ENCODE measurements at places on chromosomes 2 and 18. TPM values are rescaled to one million over a fixed set of nuclear protein-coding genes. Genes with fewer than 3 reads are reported as not detected.

DNA sequence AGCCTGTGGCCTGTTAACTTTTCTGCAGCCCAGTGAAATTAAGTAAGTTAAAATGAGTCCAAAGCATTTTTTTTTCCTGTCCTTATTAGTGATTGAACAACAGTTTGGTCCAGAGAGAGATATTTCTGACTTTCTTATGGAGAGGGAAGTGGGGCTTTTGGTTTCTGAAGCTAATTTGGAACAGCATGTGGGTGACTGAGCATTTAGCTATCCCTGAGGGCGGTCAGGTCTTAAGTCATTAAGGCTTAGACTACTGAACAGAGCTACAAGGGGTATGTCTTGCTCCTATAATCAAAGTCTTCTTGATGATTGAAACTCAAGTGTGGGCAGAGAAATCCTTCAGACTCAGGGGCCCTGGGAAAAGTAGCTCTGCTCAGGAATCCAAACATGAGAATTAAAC is 14.0 kb downstream of the ARHGAP25 start:
- no peak for DNase-seq
- no peak overlapping the region for H3K27ac ChIP-seq
- no peaks in the 10 kb centered on the region for H3K27me3 ChIP-seq

REEP1 gene
- 24.2 TPM for total RNA-seq

NOSTRIN gene
- total RNA-seq = 19.1 TPM

- no peaks in the 10 kb centered on the region for H3K36me3 ChIP-seq
- no peak overlapping the region for H3K27ac ChIP-seq
- H3K4me1 ChIP-seq = no peaks in the 10 kb centered on the region
- H3K27me3 ChIP-seq = no peaks in the 10 kb centered on the region
- peak; percentile 71 for DNase-seq
- no peak overlapping the region for H3K4me3 ChIP-seq
Measured at GRCh38 chr2:102753563-102754159, 8.2 kb upstream of the TMEM182 start.

GALNT5 gene
- 16.3 TPM for total RNA-seq

PLGLB2 gene
- total RNA-seq = 13.7 TPM

DNA sequence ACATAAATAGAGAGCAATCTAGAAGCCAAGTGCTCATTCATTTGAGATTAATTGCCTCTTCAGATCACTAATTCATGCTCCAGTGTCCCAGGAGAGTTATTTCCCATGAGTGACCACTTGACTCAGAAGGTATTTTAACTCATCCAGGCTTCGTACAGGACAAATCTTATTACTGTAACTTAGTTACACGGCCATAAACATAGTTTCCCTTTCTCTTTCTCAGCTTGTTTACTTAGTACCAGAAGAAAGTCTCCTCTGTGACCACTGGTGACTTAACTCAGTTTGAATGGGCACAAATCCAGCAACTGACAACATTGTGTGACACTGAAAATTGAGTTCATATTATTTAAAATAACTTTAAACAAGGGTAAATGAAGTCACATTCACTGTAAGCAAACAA is 25.3 kb downstream of the MMADHC start:
- H3K36me3 ChIP-seq = no peaks in the 10 kb centered on the region
- no peak overlapping the region for H3K27ac ChIP-seq
- H3K27me3 ChIP-seq = no peaks in the 10 kb centered on the region
- DNase-seq = peak; percentile 34

DNA sequence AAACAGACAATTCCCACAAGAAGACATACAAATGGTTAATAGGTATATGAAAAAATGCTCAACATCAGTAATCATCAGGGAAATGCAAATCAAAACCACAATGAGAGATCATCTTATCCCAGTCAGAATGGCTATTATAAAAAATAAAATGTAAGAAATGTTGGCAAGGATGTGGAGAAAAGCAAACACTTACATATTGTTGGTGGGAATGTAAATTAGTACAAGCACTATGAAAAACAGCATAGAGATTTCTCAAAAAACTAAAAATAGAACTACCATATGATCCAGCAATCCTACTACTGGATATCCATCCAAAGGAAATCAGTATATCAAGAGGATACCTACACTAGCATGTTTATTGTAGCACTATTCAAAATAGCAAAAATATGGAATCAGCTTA is 186.6 kb downstream of the NOL4 start:
- H3K27ac ChIP-seq = no peak overlapping the region
- no peak overlapping the region for H3K4me3 ChIP-seq
- DNase-seq = no peak
- no peaks in the 10 kb centered on the region for H3K4me1 ChIP-seq
- no peaks in the 10 kb centered on the region for H3K36me3 ChIP-seq

DNA sequence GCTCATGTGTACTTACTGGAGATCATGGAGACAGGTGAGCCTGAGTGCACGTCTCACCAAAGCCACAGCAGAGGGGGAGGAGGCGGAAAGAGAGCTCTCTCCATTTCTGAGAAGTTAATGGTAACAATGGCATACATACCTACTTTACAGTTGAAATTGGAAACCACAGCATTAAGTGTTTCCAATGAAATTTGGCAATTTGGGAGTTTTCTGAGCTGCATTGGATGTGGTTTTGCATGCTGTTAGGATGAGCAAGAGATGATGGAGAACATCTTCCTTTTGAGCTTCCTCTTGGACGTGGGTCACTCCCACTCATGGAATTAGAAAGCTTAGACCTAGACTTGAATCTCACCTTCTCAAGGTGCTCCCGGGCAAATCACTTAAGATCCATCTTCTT is 25.5 kb upstream of the IL37 start:
- H3K4me1 ChIP-seq = no peaks in the 10 kb centered on the region
- no peak overlapping the region for H3K27ac ChIP-seq
- H3K27me3 ChIP-seq = no peaks in the 10 kb centered on the region
- no peak for DNase-seq
- no peaks in the 10 kb centered on the region for H3K36me3 ChIP-seq

- H3K4me3 ChIP-seq = no peak overlapping the region
- no peak overlapping the region for H3K27ac ChIP-seq
- H3K36me3 ChIP-seq = no peaks in the 10 kb centered on the region
- H3K4me1 ChIP-seq = peaks cover 5% of the 10 kb centered on the region
- DNase-seq = peak; percentile 71
Measured at GRCh38 chr2:177758591-177759371, 313.8 kb downstream of the PDE11A start.

DNA sequence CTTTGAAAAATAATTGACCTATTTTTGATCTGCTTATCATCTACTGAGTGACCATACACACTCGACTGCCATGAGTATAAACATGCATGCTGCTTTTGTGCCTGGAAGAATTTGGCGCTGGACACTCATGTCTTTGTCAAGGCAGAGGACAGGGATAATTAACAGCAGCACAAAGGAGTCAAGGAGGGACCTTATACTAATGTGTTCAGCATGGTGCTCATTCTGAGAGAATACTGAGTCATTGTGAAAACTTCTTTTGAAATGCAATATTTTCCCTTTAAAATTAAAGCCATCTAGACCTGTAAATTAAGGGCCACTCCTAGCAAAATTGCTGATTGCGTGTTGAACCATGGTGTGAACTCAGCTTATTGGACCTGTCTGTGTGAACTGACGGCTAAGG is 116.3 kb downstream of the ZNF532 start:
- no peak overlapping the region for H3K4me3 ChIP-seq
- H3K4me1 ChIP-seq = no peaks in the 10 kb centered on the region
- DNase-seq = no peak
- H3K27ac ChIP-seq = no peak overlapping the region

GPR39 gene
- total RNA-seq = 14.5 TPM

MROH2A gene
- total RNA-seq = not detected

DNA sequence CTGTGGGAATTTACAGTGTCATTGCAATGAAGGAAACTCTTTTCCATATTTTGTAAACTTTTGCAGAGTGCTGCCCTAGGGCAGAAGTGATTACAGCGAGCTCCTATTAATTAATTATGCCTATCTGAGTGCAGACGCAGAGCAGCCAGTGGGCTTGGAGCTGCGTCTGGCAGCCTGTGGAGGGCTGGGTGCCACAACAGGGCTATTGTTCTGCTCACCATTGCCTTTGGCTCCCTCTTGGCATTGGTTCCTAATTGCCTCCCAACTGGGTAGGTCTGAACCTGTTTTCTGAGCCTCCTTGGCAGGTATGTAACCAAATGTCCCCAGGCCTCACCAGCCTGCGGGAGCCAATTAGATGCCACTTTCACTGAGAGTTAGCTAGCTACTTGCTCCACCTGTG is 25.6 kb upstream of the ITGB6 start:
- no peak for DNase-seq
- H3K36me3 ChIP-seq = no peaks in the 10 kb centered on the region
- H3K4me1 ChIP-seq = peaks cover 80% of the 10 kb centered on the region

All from hepatocyte (in vitro differentiated cells).